Activated CD8-positive, alpha-beta memory T cell treated with anti-CD3 and anti-CD28 coated beads for 24 hours (primary cell): ENCODE measurements at places on chromosomes 7 and 10.

DNA sequence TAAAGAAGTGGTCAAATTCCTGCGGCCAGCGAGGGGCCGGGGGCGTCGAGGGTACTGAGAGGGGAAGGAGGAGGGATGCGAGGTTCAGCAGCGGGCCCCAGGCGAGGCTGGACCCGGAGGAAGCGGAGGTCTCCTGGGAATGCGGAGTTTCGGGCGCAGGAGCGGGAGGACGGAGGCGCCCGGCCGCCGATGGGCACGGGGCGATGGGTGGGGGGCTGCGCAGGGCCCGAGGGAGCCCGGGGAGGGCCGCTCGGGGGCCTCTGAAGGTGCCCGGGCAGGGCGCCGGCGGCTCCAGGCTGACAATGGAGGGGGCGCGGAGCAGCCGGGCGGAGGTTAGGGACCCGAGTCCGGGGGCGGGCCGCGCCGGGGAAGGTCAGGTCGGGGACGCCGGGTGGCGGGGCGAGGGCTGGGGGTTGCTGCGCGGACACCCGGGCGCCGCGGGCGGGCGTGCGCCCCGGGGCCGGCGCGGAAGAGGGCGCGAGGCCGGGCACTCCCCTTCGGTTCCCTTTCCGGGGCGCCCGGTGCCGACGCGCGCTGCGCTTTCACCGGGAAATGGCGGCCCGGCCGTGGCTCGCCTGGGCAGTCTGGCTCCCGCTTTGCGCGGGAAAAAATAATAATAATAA, 683 bp downstream of the MACROH2A2 start:
- peak; percentile 63 for DNase-seq

DNA sequence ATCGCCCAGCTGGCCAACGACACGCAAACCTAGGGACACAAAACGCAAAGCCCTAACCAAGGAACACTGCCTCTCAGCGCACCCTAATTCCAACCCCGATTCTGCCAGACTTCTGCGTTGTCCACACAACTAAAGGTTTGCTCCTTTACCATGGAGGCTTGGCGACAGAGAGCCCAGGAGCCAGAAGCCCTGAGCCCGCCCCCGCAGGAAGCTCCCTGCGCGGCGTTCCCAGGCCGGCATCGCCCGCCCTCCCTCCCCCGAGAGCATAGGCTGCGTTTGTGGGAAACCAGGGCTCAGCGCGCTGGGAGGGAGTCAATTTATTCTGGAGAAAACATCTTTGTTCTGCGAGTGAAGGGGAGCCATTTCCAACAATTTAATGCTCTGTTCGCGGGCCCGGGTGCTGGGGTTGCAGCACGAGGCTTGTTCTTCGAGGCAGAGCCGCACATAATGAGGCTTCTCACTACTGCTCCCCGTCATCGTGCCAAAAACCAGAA, 103.9 kb downstream of the GRID1 start:
- DNase-seq, result peak; percentile 15

- no peak for DNase-seq
Measured at GRCh38 chr7:19333706-19334105, 188.5 kb upstream of the FERD3L start.

GRCh38 chr7:45656431-45656830, 82.3 kb downstream of the ADCY1 start:
- no peak for DNase-seq
